ENCODE measurements at places on chromosomes 2 and 18. TPM values are rescaled to one million over a fixed set of nuclear protein-coding genes. Genes with fewer than 3 reads are reported as not detected.

Gene NEU2
- total RNA-seq, result not detected

Gene GPD2
- 18.7 TPM for total RNA-seq

Gene TCF23
- total RNA-seq, result 0.16 TPM

Gene SLC9A4
- total RNA-seq, result not detected

Gene C2orf66
- total RNA-seq, result not detected

Gene CYP27C1
- total RNA-seq, result 0.05 TPM

Gene OTX1
- not detected for total RNA-seq

Gene DNAJC5G
- total RNA-seq, result 1.9 TPM

Gene ARHGAP28
- total RNA-seq, result 1.1 TPM

Gene KCNK3
- 4.5 TPM for total RNA-seq

Gene KCNG2
- total RNA-seq, result not detected

Gene RAD51AP2
- total RNA-seq, result 0.11 TPM

Gene UGT1A3
- not detected for total RNA-seq

Gene C1QL2
- total RNA-seq, result not detected

Gene ATP6V1C2
- 1.9 TPM for total RNA-seq

Gene ARHGEF33
- 0.62 TPM for total RNA-seq

Gene OTOF
- 0.08 TPM for total RNA-seq

Gene GKN1
- not detected for total RNA-seq

Gene KYNU
- 1.1 TPM for total RNA-seq

Gene FAM237A
- total RNA-seq, result 1.2 TPM

Gene ADCYAP1
- total RNA-seq, result not detected

Gene SOCS6
- total RNA-seq, result 21.8 TPM

Gene CRACDL
- 3.9 TPM for total RNA-seq

Gene RAPGEF4
- 9.0 TPM for total RNA-seq

Gene WBP1
- 44.3 TPM for total RNA-seq

Gene MEP1B
- total RNA-seq, result not detected

Gene SPR
- total RNA-seq, result 52.4 TPM

Gene FSIP2
- 0.11 TPM for total RNA-seq

Gene CCL20
- total RNA-seq, result not detected

Gene CHRND
- total RNA-seq, result not detected

Gene ZEB2
- total RNA-seq, result 89.0 TPM

Gene PJVK
- 0.70 TPM for total RNA-seq

Gene HOXD3
- 0.30 TPM for total RNA-seq

Gene REG1B
- total RNA-seq, result not detected

Gene RTKN
- total RNA-seq, result 16.4 TPM

Gene MARCHF4
- total RNA-seq, result 0.08 TPM

Gene IL37
- total RNA-seq, result not detected

Gene CD207
- 0.41 TPM for total RNA-seq

Gene UPP2
- total RNA-seq, result not detected

Gene RRM2
- 4.2 TPM for total RNA-seq

Gene ALLC
- total RNA-seq, result not detected

Gene CDH2
- total RNA-seq, result 293 TPM

Gene POLR1A
- total RNA-seq, result 12.8 TPM

Gene GYPC
- 121 TPM for total RNA-seq

Gene USP37
- total RNA-seq, result 7.0 TPM

Gene EGR4
- total RNA-seq, result not detected

Gene ARMC9
- total RNA-seq, result 1.7 TPM

Gene VIL1
- total RNA-seq, result not detected

Gene LHCGR
- total RNA-seq, result 0.11 TPM

Gene OR6B2
- not detected for total RNA-seq

Gene MAP3K19
- not detected for total RNA-seq

Gene SLC14A1
- total RNA-seq, result 24.9 TPM

Gene CXXC1
- total RNA-seq, result 32.8 TPM

Gene AOX1
- total RNA-seq, result 7.5 TPM

Gene CYRIA
- total RNA-seq, result 5.1 TPM

Gene ARHGAP15
- total RNA-seq, result 4.2 TPM

Gene SLC30A3
- 10.1 TPM for total RNA-seq

Gene TUBB8B
- not detected for total RNA-seq

Gene SS18
- total RNA-seq, result 27.2 TPM

Data from Right ventricle myocardium inferior (tissue), 1 donor.